Activated naive CD4-positive, alpha-beta T cell treated with anti-CD3 and anti-CD28 coated beads, Interleukin-2, amount 50 U/mL, for 72 hours (primary cell): ENCODE measurements at places on chromosomes 2 and 18. TPM values are rescaled to one million over a fixed set of nuclear protein-coding genes. Genes with fewer than 3 reads are reported as not detected.

The CRYGC gene
- total RNA-seq, result not detected

The ING5 gene
- 36.9 TPM for total RNA-seq

The HIBCH gene
- 30.2 TPM for total RNA-seq

The DSEL gene
- total RNA-seq, result not detected

The ST3GAL5 gene
- 8.9 TPM for total RNA-seq

The GAREM2 gene
- 0.96 TPM for total RNA-seq

The UGT1A10 gene
- not detected for total RNA-seq

The TEX44 gene
- total RNA-seq, result not detected

The NYAP2 gene
- 0.04 TPM for total RNA-seq

The CD207 gene
- total RNA-seq, result not detected

The KCTD1 gene
- 4.5 TPM for total RNA-seq

The IGFBP5 gene
- total RNA-seq, result not detected

The AQP12B gene
- not detected for total RNA-seq

The SRSF7 gene
- 294 TPM for total RNA-seq
